Spleen (tissue), 13 donors: ENCODE measurements at places on chromosomes 1 and 21. TPM values are rescaled to one million over a fixed set of nuclear protein-coding genes. Genes with fewer than 3 reads are reported as not detected.
A peak's percentile ranks its signal among the peaks of the same experiment; 100 is the strongest.

GRCh38 chr1:161185732-161186311 is 8.5 kb upstream of the B4GALT3 start:
- DNase-seq, result peak; percentile 72

DNA sequence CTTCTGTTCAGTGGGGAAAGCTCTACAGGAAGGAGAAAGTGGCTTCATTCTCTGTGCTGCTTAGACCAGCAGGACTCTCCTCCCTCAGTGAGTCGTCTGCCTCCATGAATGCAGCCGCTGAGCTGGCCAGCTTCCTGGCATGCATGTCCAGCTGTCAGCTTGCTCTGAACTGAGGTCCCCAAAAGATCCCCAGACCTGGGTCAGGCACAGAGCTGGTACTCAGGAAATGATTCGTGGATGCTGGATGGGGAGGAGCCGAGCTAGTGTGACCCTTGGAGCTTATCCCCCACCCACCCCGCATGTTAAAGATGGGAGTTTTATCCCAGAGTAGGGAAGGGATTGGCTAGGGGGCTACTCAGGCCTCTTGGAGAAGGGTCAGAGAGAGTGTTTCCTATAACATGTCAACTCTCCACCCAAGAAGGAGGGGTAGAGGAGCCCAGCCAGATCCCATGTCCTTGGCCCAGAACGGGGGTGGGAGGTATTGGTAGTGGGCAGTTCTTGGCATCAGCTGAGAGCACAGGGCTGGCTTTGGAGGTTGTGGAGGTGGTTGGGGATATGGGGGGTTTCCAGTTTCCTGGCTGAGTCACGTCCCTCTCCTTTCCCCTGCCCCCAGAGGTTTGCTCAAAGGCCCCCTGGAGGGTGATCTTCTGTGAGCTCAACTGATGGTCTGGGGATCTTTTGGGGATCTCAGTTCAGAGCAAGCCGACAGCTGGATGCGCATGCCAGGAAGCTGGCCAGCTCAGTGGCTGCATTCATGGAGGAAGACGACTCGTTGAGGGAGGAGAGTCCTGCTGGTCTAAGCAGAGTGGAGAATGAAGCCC is 110.1 kb downstream of the FOXD2 start:
- DNase-seq, result no peak

DNA sequence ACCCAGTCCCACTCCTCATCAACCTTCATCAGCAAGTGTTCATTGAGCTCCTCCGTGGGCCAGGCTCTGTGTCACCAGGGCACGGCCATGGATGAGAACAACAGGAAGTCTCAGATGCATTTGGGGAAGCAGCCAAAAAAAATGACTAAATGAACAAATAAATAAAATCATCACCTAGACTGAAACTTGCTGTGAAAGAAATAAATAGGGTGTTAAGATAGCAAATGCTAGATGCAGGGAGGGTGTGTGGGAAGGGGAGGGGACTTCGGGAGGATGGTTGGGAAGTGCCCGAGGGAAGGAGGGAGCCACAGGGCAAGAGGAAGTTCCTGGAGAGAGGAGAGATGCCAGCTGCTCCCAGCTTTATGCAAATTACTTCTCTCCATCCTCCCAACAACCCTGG is 696.7 kb downstream of the PTPRU start:
- DNase-seq, result peak; percentile 9

Gene PRRX1
- total RNA-seq, result 2.9 TPM

- DNase-seq, result no peak
These were observed 287.4 kb upstream of the ZP4 start for GRCh38 chr1:238177960-238178645.

GRCh38 chr1:225827076-225827475 is 17.2 kb downstream of the EPHX1 start:
- DNase-seq, result no peak
